Smooth muscle cell of trachea (primary cell): ENCODE measurements at places on chromosomes 7 and 10. TPM values are rescaled to one million over a fixed set of nuclear protein-coding genes. Genes with fewer than 3 reads are reported as not detected.

Gene CYP2W1
- total RNA-seq: not detected in 2 replicates

Gene CDK13
- 65.9 and 73.4 TPM in 2 replicates for total RNA-seq

Gene CLRN3
- total RNA-seq: not detected in 2 replicates

Gene BUB3
- total RNA-seq: 133 and 200 TPM in 2 replicates

Gene TCTN3
- 43.5 and 56.6 TPM in 2 replicates for total RNA-seq

Gene ZNHIT1
- 78.4 and 89.0 TPM in 2 replicates for total RNA-seq

Gene ELMO1
- 0.66 and 0.73 TPM in 2 replicates for total RNA-seq

Gene C10orf105
- under 0.01 TPM in 1 of 2 replicates, not detected in the other for total RNA-seq

Gene PNLIPRP1
- not detected in 2 replicates for total RNA-seq

Gene CHAT
- total RNA-seq: not detected in 2 replicates

Gene EPHA1
- total RNA-seq: under 0.01 and 0.15 TPM in 2 replicates

Gene COBL
- under 0.01 TPM in 1 of 2 replicates, not detected in the other for total RNA-seq

Gene TACC2
- total RNA-seq: 2.6 and 8.1 TPM in 2 replicates

Gene LRGUK
- total RNA-seq: under 0.01 and 0.29 TPM in 2 replicates
